ENCODE measurements at places on chromosomes 2 and 18.
A peak's percentile ranks its signal among the peaks of the same experiment; 100 is the strongest.

DNA sequence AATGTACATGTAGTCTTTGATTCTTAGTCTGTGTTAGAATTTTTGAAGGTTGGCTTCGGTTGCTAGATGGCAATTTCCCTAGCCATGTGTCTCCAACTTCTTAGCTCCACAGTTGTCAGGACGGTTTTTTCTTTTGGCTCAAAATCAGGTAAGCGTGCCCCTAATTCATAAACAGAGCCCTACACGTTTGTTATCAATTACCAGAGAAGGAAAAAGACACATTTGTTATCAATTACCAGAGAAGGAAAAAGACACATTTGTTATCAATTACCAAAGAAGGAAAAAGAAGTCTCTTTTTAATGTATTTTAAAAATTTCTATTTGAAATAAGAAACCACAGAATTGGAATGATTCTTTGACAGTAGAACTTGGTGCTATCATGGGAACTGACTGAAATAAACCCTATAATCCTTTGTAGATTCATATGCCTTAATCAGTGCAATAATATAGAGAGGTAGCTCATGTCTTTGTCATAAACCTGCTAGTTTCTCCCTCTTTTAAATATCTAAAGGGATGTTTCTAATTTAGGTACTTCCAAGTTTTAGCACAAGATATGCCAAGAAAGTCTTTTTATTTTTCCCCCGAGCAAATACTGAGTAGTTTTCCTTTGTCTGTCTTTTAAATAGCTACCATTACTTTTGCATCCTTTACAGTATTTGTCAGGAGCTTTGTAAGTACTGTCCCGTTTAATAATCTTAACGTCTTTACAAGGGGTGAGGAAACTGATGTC is 35.9 kb downstream of the CAMKMT start:
- no peak for DNase-seq

GRCh38 chr2:118183381-118183780 is 95.1 kb downstream of the INSIG2 start:
- DNase-seq, result peak; percentile 66

- DNase-seq, result peak; percentile 94
These were observed 1.5 kb upstream of the IRS1 start for GRCh38 chr2:226800941-226801784.

GRCh38 chr18:37985126-37985525 is 419.5 kb upstream of the CELF4 start:
- peak; percentile 72 for DNase-seq

- no peak for DNase-seq
These were observed 47.0 kb upstream of the AP1S3 start for GRCh38 chr2:223884399-223884798.

GRCh38 chr2:32534831-32535230 is 93.0 kb upstream of the TTC27 start:
- no peak for DNase-seq

- DNase-seq, result peak; percentile 38
These were observed 26.6 kb downstream of the NHEJ1 start for GRCh38 chr2:219133976-219134375.

- DNase-seq, result no peak
These were observed 285.3 kb downstream of the RAD51AP2 start for GRCh38 chr2:17232776-17233556.

Data from mesendoderm (in vitro differentiated cells).